Nephron progenitor cell (in vitro differentiated cells): ENCODE measurements at places on chromosomes 7 and 10.

DNA sequence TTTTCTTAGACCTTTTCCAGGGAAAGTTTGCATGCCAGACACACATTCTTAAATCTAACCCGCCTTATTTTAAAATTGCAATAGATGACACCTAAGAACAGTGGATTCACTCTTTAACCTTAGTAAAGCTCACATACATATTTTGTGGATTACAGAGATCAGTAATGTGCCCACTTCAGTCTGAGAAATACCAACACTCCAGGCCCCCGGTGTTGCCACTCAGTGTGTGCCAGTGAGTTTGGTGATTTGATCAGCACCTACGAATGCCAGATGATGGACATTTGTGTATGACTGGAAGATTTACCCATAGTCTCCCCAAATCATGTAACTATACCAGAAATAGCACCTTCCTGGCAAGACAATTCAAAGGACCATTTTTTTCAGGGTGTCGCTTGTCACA lies 2.6 kb downstream of the LRRN3 start:
- no peaks in the 10 kb centered on the region for H3K27me3 ChIP-seq
- no peak overlapping the region for H3K27ac ChIP-seq
- DNase-seq: no peak
- no peaks in the 10 kb centered on the region for H3K36me3 ChIP-seq
- H3K4me3 ChIP-seq: peak overlapping the region; percentile 78

GRCh38 chr7:27945058-27945795 lies 205.3 kb downstream of the TAX1BP1 start:
- no peaks in the 10 kb centered on the region for H3K36me3 ChIP-seq
- H3K4me3 ChIP-seq: no peak overlapping the region
- peaks cover 87% of the 10 kb centered on the region for H3K4me1 ChIP-seq
- H3K27ac ChIP-seq: no peak overlapping the region
- peaks cover 7% of the 10 kb centered on the region for H3K27me3 ChIP-seq

DNA sequence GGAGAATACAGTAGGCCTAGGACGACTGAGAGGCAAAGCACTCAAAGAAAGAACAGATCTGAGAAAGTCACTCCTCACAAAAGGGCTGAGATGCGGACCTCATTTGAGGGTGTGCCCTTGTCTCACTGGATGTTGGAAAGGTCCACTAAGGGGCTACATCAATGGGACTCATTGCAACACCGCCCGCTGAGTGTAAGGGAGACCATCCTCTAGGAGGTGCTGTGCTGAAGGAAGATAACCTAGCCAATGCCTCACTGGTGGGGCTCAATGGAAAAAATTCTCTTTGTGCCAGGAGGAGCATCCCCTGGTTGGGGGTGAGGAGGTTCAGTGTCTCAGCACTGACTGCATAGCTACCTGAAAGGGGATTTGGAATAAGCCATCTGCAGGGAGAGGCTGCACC lies 758.7 kb upstream of the CELF2 start:
- no peaks in the 10 kb centered on the region for H3K27me3 ChIP-seq
- H3K4me1 ChIP-seq: peaks cover 7% of the 10 kb centered on the region
- H3K27ac ChIP-seq: no peak overlapping the region
- H3K4me3 ChIP-seq: no peak overlapping the region
- no peak for DNase-seq

GRCh38 chr7:69608878-69609277 lies 10.6 kb downstream of the AUTS2 start:
- no peaks in the 10 kb centered on the region for H3K36me3 ChIP-seq
- H3K4me3 ChIP-seq: peak overlapping the region; percentile 23
- peaks cover 21% of the 10 kb centered on the region for H3K4me1 ChIP-seq
- H3K27me3 ChIP-seq: peaks cover 6% of the 10 kb centered on the region
- H3K27ac ChIP-seq: peak overlapping the region; percentile 18

GRCh38 chr7:132577206-132578049 lies 1.2 kb upstream of the PLXNA4 start:
- DNase-seq: peak; percentile 87
- no peaks in the 10 kb centered on the region for H3K36me3 ChIP-seq
- peaks cover 33% of the 10 kb centered on the region for H3K4me1 ChIP-seq
- H3K27ac ChIP-seq: no peak overlapping the region

- peaks cover 2% of the 10 kb centered on the region for H3K27me3 ChIP-seq
- no peak for DNase-seq
- no peaks in the 10 kb centered on the region for H3K4me1 ChIP-seq
- no peak overlapping the region for H3K27ac ChIP-seq
- peaks cover 9% of the 10 kb centered on the region for H3K36me3 ChIP-seq
- H3K4me3 ChIP-seq: no peak overlapping the region
Measured at GRCh38 chr10:74521526-74521925, 304.9 kb upstream of the KAT6B start.

GRCh38 chr10:20396701-20397100 lies 500.4 kb downstream of the NEBL start:
- H3K4me1 ChIP-seq: peaks cover 5% of the 10 kb centered on the region
- H3K27me3 ChIP-seq: no peaks in the 10 kb centered on the region
- no peak for DNase-seq
- no peak overlapping the region for H3K4me3 ChIP-seq
- H3K27ac ChIP-seq: no peak overlapping the region
- H3K36me3 ChIP-seq: no peaks in the 10 kb centered on the region

DNA sequence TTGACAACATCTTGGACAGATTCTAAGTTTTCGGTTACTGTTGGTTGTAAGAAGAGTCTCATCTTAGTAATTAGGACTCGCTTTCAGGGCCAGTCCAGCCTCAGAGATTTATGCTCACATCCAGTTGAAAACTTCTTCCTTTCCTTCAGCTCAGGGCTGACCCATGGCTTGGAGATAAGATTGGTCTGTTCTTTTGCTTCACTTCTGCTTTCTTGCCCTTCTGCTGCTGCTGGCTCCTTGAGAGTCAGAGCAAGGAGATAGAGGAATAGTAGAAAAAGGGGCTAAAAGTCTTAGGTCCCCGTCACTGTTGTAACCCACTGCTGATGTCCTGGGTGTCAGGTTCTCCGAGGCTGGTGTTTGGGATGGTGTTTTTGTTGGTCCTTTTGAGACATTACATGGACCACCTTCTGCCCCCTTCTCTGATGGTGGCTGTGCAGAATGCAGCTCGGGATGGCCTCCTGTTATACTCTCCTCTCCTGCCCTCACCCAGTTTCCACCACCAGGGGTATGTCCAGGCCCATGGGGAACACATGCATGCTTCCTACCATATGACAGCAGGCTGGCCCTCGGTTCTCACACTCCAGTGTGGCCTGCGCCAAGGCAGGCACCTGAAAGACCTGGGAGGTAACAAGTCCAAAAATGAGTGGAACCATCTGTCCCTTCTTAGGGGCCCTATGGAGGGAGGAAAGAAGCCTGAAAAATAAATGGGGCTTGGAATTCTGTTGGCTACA lies 67.8 kb upstream of the PCBD1 start:
- H3K36me3 ChIP-seq: no peaks in the 10 kb centered on the region
- no peak for DNase-seq
- no peak overlapping the region for H3K4me3 ChIP-seq
